ENCODE measurements at places on chromosomes 5 and 9. TPM values are rescaled to one million over a fixed set of nuclear protein-coding genes. Genes with fewer than 3 reads are reported as not detected.

GRCh38 chr5:1354576-1354975, 9.7 kb upstream of the CLPTM1L start:
- no peak for DNase-seq

The GLRA1 gene
- not detected for total RNA-seq

DNA sequence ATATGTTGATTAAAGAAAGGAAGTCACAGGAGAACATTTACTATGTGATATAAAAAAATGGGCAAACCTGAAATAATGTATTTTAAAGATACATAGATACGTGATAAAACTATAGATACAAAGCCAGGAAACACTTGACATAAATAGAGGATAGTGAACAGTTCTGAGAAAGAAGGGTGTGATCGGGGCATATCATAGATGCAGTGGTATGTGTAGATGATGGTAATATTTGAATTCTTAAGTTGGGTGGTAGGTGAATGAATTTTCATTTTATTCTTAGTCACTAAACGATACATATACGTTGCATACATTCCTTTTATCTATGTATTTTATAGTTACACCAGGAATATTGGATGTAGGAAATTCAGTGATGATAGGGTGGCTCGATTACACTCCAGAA, 138.7 kb upstream of the ARRDC3 start:
- DNase-seq, result no peak

DNA sequence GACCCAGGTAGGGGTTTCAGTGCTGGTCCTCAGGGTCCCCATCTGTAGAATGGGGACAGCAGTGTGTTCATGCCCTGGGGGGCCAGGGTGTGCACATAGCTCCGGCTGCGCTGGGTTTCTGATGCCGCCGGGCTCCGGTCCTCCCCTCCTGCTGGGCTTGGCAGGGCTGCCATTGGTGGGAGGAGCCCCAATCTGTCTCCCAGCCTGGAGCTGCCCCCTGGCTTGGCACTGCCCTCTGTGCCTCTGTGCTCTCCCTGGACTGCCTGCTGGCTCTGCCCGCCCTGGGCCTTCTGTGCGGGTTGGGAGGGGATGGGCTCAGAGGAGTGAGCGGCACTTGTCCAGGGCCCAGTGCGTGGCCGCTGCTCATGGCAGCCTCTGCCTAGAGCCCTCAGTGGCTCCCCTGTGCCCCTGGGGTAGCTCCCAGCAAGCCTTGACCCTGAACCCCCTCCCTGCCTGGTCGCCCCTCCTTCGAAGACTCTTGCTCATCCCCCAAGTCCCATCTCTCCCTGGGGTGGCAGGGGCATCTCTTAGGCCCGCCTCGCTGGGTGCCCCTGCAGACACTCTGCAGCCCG, 35.7 kb downstream of the RXRA start:
- no peak for DNase-seq

The MRRF gene
- 26.6 TPM for total RNA-seq

DNA sequence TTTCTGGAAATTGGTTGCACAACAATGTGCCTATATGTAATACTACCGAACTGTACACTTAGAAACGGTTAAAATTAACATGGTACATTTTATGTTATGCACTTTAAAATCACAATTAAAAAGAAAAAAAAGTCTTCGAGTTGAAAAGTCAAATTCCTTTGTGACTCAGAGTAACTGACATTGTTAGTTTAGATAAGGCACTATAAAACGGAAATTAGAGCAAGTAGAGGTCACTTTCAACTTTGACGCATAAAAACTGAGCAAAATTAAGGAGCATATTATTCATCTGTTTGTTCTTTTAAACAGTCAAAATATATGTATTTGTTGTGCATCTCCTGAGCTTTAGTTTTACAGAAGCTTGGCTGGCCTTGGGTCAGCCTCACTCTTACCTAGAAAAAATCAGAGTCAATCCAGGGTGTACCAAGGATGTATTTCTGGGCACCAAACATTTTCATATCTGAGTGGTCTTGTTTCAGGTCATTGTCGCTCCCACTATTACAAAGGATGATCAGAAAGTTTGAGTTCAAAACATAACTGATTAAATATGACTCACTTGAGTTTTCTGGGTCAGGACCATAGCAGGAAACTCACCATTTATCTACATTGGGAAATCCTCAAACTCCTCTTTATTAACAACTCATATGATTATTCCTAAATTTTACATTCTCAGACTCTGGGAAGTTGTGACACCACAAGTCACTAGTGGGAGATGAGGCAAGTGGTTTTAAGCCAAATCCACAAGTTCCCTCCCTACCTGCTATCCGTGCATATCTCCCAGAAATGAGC, 160.6 kb downstream of the CCDC192 start:
- peak; percentile 63 for DNase-seq

DNA sequence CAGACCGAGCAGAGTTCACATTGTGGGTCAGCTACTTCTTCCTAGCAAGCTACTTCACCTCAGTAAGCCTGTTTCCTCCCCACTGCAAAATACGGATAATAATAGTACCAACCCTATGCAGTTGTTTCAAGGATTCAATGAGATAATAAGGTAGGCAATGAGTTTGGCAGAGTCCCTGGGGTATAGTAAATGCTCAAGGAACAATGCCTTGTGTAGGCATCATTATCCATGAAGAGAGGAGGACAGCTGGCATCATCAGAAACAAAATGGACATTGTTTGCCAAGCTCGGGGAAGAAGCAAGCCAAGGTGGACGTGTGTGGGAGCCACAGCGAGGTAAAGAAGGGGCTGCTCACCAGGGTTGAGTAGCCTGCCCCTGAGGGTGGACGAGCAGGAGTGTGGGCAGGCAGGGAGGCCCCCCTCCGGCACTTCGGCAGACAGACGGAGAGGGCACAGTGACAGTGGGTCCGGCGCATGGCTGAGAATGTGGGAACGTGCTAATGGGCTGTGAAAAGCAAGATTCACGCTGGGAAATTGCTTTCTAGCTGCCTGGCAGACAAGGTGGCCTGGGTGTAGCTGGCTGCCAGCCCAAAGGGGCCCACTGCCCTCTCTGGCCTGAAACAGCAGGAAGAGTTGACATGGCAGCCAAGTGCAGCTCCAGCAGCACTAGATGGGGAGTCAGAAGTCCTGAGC, 10.1 kb downstream of the CAMK2A start:
- DNase-seq, result no peak

The PCDHB2 gene
- 7.6 TPM for total RNA-seq

GRCh38 chr5:37640088-37640487, 199.8 kb downstream of the GDNF start:
- DNase-seq, result no peak

- no peak for DNase-seq
Observed at GRCh38 chr9:77475641-77476473, 172.3 kb downstream of the GNA14 start.

- DNase-seq, result no peak
Observed at GRCh38 chr5:73022471-73023169, 66.8 kb downstream of the FCHO2 start.

GRCh38 chr5:42061121-42061520, 136.0 kb downstream of the FBXO4 start:
- DNase-seq, result no peak
